ENCODE measurements at places on chromosomes 7 and 10. TPM values are rescaled to one million over a fixed set of nuclear protein-coding genes. Genes with fewer than 3 reads are reported as not detected.

Gene ITIH5
- total RNA-seq = 0.14 TPM

Gene ADAMTS14
- total RNA-seq = 0.11 TPM

Gene ZP3
- 15.6 TPM for total RNA-seq

Gene TSPAN13
- 14.4 TPM for total RNA-seq
